ENCODE measurements at places on chromosomes 1 and 21.
A peak's percentile ranks its signal among the peaks of the same experiment; 100 is the strongest.

DNA sequence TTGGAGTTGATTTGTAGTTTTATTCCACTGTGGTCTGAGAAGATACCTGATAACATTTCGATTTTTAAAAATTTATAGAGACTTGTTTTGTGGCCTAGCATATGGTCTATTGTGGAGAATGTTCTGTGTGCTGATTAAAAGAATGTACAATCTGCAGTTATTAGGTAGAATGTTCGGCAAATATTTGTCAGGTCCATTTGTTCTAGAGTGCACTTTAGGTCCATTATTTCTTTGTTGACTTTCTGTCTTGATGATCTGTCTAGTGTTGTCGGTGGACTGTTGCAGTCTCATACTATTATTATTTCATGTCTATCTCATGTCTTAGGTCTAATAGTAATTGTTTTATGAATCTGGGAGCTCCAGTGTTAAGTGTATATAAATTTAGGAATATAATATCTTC, 116.8 kb downstream of the NME7 start:
- DNase-seq: no peak

GRCh38 chr1:41884256-41885230, 34.2 kb downstream of the HIVEP3 start:
- no peak for DNase-seq

DNA sequence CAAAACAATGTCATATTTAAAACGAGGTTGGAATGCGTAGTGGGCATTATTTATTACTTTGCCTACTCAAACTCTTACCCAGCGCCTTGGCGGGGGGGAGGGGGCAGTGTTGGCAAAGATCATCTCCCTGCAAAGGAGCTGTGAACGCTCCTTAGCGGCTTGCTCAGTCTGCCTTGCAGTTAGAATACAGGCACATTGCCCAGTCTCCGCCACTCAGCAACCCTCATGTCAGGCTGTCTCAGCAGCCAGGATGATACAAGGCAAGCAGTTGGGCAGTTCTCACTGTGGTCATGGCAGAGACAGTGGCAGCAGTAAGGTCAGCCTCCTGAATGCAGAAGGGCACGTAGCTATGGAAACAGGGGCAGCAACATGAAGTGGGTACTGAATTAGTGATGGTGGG, 170.4 kb upstream of the KCNK2 start:
- DNase-seq: no peak

- peak; percentile 70 for DNase-seq
Measured at GRCh38 chr1:66364578-66365391, 169.2 kb upstream of the SGIP1 start.

DNA sequence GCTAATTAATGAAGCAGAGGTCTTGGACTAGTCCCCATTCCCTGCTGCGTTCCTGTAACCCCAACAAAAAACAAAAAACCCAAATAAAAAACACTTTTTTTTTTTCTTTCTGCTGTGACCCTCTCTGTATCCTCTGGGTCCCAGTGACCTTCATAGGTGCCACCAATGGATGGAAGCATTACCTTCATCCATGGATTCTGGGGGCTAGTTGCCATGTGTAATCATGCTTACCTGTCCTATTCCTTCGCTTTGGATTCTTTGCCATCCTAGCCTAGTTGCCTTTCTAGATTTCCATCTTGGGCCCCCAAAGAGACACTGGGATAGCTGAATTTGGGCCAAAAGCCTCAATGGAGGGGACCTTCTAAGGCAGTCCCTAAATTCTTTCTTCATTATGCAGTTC, 1208.7 kb downstream of the BRINP3 start:
- no peak for DNase-seq

GRCh38 chr1:50427818-50428779, 4.9 kb upstream of the DMRTA2 start:
- DNase-seq: no peak

GRCh38 chr1:221839782-221840395, 98.0 kb upstream of the DUSP10 start:
- peak; percentile 99 for DNase-seq

GRCh38 chr21:45555557-45556301, 13.5 kb upstream of the SLC19A1 start:
- peak; percentile 70 for DNase-seq

GRCh38 chr1:48007047-48007446, 9.9 kb upstream of the TRABD2B start:
- DNase-seq: peak; percentile 69

- DNase-seq: peak; percentile 20
Measured at GRCh38 chr1:178774263-178774662, 49.2 kb downstream of the RALGPS2 start.

DNA sequence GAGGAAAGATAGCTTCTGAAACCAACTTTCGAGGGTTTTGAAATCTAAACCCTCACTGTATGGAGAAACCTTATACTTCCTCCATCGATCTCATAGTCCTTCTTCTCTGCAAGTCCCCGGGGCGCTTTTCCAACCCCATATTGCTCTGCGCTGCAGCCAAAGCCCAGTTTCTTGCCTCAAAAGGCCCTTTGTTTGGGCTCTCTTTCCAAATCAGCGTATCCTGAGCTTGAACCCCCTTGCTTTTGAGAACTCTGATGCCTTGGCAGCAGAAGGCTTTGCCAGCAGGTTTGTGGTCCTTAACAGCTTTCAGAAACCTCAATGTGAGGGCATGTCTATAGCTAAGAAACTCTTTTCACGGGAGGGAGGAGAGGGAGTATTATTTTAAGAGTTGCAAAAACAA, 21.6 kb downstream of the PLPP3 start:
- DNase-seq: no peak

- DNase-seq: no peak
Measured at GRCh38 chr1:8563944-8564537, 246.1 kb downstream of the SLC45A1 start.

- DNase-seq: peak; percentile 41
Measured at GRCh38 chr1:202805886-202806844, 2.1 kb downstream of the KDM5B start.

DNA sequence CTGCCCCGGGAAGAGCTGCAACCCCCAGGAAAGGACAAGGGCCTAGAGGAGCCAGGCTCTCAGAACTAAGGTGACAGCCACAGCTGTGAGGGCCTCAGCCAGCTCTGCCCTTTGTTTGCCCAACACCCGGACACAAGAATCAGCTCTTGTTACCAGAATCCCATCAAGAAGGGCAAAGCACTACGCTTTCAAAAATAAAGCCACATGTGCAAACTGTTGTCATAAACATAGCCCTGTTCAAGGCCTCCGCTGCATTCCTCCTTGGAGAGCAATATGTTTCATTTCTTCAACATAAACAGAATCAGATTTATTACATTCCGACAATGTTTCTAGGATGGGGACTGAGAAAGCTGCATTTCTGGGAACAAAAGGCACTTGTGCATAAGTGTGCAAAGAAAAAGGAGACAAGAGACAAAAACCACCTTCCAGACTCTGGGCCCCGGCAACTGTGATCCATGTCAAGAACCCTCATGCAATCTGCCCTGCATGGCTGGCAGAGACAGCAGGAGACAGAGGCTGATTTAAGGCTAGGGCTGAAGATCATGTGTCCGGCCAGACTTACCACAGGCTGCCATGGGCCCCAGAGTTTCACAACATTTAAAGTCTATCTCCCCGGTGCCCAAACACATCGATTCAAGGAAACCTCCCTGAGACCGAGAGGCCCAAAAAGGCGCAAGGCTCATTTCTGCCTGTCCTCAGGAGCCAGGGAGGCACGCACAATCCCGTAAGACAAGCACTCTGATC, 71.0 kb downstream of the SSBP3 start:
- DNase-seq: no peak

- no peak for DNase-seq
Measured at GRCh38 chr1:217136895-217137205, 413.6 kb upstream of the ESRRG start.

- DNase-seq: no peak
Measured at GRCh38 chr1:165494949-165495857, 48.6 kb upstream of the LRRC52 start.

- peak; percentile 83 for DNase-seq
Measured at GRCh38 chr1:89022167-89022959, at the start of gene GBP3. TSS of gene GBP3 (minus strand) at chr1:89022866. CDS start at chr1:89020721, 2,145 bp downstream.

GRCh38 chr1:43547538-43548072, 16.9 kb downstream of the PTPRF start:
- DNase-seq: no peak

DNA sequence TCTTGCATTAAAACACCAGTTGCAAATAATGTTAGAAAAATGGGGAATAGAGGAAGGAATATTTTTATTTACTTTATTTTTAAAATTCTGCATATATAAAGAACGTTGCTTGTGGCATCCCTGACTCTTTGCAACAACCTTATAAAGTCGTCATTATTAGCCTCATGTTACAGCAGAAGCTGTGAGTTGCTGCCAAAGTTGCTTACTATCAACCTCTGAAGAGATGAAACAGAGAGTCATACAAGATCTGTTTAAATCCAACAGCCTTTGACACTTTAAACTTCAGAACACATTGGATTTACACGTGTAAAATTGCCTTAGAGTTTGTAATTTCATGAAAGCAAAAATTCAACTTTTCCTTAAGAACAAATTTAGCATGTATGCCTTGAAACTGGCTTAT, 221.9 kb downstream of the MRPL39 start:
- DNase-seq: no peak

GRCh38 chr1:33872683-33873082, 8.8 kb downstream of the HMGB4 start:
- peak; percentile 2 for DNase-seq

DNA sequence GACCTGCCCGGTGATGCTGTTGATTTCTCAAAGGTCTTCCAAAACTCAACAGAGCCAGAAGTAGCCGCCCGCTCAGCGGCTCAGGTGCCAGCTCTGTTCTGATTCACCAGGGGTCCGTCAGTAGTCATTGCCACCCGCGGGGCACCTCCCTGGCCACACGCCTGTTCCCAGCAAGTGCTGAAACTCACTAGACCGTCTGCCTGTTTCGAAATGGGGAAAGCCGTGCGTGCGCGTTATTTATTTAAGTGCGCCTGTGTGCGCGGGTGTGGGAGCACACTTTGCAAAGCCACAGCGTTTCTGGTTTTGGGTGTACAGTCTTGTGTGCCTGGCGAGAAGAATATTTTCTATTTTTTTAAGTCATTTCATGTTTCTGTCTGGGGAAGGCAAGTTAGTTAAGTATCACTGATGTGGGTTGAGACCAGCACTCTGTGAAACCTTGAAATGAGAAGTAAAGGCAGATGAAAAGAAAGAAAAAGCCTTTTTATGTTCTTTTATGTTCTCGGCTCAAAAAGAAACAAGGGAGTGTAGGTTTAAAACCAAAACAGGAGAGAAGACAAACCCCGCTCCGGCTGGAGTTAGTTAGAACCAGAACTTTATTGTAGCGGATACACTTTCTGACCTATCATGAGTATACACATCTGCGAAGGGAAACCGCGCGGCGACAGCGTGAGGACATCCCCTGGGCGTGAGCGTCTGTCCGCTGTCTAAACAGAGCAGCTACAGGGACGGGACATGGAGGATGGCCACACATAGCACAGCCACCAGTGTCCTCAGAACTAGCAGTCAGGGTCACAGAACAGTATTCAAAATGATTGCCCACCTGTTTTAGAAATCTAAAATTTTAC, 77.1 kb downstream of the PIK3CD start:
- DNase-seq: no peak

DNA sequence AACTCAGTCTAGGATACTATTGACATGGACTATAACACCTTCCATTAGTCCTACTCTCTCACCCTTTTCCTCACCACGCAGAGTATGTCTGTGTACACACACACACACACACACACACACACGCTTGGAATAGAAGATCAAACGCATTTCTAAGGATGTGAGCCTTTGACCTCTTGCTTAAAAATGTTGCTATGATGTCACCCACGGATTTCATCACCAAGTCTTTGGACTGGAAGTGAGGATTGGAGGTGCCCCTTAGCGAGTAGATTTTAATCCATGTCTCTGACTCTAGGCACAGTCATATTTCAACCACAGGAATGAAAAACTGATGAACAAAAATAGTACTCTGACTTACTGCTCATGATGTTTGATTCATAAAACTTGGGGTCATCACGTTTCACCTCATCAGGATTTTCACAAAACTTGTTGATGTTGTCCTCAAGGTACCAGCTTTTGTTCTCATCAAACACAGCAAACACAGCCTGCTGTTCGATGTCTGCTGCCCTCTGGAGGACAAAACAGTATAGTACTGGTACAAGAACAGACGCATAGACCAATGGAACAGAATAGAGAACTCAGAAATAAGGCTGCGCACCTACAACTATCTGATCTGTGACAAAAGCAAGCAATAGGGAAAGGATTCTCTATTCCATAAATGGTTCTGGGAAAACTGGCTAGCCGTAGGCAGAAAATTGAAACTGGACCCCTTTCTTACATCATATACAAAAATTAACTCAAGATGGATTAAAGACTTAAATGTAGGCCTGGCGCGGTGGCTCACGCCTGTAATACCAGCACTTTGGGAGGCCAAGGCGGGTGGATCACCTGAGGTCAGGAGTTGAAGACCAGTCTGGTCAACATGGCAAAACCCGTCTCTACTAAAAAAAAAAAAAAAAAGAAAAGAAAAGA, 39.9 kb downstream of the F5 start:
- DNase-seq: peak; percentile 77

GRCh38 chr1:14255233-14255632, 343.3 kb upstream of the KAZN start:
- no peak for DNase-seq

Data from bronchial epithelial cell (primary cell).